ENCODE measurements at places on chromosomes 12 and 14.
A peak's percentile ranks its signal among the peaks of the same experiment; 100 is the strongest.

DNA sequence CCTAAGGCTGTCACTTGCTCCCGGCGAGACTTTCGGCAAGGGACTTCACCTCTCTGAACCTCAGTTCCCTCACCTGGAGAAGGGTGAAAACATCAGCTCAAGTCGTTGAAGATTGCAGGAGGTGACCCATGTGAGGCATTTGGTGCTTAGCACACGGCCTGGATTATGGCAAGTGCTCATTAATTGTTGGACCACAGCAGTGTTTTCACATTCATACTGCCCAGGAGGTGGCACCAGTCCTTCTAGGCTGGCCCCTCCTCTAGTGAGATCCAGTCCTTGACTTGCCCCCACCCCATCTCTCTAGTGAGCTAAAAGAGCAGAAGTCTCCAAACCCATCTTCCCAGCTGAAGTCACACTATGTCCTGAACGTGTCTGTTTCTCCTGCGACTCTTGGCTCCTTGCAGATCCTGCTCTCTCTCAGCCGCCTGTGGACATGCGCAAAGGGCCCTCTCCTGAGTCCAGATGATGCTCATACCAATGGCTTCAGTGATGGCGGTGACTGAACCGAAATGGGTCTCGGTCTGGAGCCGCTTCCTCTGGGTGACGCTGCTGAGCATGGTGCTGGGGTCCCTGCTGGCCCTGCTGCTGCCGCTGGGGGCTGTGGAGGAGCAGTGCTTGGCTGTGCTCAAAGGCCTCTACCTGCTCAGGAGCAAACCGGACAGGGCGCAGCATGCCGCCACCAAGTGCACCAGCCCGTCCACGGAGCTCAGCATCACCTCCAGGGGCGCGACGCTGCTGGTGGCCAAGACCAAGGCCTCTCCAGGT, 1.6 kb downstream of the FICD start:
- no peak for DNase-seq

DNA sequence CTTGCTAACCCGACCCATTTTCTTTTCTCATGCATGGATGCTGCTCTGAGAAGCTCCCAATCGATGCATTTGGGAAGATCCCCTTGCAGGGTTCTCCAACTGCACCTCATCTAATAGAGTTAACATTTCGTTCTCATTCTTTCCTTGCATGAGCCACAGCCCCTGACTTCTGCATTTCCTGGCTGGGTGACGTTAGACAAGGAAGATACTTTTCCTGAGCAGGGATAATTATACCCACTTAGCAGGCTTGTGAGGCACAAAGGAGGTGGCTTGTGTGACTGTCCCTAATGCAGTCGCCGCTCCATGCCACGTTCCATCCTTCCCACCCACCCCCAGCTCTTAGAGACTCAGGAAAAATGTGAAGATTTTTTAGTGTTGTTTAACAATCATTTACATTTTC, 195.1 kb downstream of the CHST11 start:
- DNase-seq: no peak

- DNase-seq: no peak
These were observed 4.9 kb downstream of the VSX2 start for GRCh38 chr14:74244115-74244514.

DNA sequence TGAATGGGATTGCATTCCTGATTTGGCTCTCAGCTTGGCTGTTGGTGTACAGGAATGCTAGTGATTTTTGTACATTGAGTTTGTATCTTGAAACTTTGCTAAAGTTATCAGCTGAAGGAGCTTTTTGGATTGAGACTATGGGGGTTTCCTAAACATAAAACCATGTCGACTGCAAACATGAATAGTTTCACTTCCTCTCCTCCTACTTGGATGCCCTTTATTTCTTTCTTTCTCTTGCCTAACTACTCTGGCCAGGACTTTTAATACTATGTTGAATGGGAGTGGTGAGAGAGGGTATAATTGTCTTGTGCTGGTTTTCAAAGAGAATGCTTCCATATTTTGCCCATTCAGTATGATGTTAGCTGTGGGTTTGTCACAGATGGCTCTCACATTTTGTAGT, 141.5 kb downstream of the CEP83 start:
- no peak for DNase-seq

DNA sequence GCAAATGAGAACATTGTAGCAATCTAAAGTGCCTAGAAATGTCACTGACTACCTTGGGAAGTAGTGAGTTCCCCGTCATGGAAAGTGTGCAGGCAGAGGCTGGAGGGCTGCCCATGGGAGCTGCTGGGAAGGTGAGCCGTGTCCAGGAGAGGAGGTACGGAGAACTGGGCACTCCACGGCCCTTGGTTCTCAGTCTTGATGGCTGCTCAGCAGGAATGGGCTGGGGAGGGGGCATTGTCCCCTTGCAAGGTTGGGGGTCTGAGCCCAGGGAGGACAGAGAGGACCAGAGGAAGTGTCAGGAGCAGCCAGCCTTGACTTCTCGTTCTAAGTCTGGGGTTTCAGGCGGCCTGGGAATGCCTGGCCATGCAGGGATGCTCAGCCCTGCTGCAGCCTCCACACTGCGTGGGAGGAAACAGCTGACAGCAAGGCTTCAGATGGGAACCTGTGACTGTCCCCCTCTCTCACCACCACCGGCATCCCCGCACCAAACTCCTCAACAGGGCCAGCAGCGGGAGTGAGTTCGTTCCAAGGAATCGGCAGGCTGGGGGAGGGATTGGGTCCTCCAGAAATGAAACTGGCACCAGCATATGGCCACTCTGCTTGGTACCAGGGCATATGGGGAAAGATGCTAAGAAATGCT, 140.2 kb downstream of the BCL11B start:
- no peak for DNase-seq

DNA sequence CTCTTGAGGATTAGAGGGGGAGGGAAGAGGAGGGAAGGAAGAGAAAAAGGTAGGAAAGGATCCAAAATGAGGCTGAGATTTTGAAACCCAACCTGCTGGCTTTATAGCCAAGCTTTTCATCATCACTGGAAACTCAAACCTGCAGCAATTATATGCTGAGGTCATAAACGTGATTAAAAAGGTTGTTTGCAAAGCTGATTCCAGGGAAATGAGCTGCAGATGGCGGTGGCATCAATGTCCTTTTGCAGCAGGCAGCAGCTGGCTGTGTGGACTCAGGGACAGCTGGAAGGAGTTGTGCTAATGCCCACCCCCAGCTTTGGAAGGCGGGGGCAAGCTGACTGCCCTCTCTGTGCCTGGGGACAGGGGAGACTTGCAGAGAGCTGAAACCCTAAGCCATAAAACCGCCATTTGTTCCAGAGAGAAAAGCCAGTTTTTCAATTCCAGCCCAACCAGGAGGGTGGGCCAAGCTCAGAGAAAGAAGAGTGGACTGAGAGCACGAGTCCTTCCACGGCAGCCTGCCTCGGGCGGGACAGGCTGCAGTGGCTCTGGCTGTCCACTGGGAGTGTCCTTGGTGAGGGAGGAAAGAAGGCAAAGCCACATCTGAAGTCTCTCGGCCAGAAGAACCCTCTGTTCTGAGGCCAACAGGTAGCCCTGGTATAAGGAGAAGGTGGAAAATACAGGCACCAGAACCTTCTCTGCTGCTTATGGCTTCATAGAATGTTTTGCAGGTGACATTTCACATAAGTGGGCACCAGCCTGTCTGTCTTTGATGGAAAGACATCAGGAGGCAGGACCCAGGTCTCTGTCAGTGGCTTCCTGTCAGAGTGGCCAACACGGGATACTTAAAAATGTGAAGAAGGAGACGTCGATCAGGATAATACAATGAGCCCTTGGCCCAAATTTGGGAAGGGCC, 90.7 kb downstream of the SINHCAF start:
- DNase-seq: no peak

DNA sequence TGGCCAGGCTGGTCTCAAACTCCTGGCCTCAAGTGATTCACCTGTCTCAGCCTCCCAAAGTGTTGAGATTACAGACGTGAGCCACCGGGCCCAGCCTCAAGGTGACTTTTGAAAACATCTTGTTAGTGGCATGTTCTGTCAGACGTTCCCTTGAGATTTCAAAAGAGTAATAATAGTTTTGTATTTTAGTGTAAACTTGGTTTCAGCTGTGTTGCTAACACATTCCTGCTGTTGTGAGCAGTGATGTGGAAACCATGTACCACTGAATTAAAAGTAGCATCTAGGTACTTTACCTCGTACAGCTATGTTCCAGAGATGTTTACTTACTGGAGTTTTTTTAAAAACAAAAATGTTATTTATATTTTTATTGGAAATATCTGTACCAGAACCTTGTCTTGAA, 111.3 kb downstream of the AEBP2 start:
- DNase-seq: no peak

- no peak for DNase-seq
These were observed 42.4 kb downstream of the FAM186A start for GRCh38 chr12:50353869-50354593.

GRCh38 chr12:27333403-27334009, 870 bp downstream of the BMAL2 start:
- DNase-seq: peak; percentile 34

DNA sequence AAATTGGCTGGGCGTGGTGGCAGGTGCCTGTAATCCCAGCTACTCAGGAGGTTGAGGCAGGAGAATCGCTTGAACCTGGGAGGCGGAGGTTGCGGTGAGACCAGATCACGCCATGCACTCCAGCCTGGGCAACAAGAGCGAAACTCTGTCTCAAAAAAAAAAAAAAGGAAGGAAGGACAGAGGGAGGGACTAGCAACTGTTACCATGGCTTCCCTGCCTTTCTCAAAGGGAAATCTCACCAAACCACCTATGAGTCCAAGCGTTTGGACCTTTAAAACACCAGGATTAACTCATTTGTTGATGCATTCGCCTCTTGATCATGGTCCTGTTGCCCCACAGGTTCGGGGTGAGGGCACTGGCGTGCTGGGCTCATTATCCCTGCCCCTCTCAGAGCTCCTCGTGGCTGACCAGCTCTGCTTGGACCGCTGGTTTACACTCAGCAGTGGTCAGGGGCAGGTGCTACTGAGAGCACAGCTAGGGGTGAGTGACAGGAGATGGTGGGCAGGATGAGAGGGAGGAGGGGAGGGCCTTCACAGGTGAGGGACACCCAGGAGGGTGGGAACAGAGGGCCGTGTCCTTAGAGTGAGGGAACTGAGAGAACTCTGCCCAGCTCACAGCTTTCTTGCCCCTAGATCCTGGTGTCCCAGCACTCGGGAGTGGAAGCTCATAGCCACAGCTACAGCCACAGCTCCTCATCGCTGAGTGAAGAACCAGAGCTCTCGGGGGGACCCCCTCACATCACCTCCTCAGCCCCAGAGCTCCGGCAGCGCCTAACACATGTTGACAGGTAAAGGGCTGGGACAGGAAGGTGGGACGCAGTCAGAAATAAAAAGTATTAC, 10.2 kb upstream of the MYL6B start:
- DNase-seq: no peak

DNA sequence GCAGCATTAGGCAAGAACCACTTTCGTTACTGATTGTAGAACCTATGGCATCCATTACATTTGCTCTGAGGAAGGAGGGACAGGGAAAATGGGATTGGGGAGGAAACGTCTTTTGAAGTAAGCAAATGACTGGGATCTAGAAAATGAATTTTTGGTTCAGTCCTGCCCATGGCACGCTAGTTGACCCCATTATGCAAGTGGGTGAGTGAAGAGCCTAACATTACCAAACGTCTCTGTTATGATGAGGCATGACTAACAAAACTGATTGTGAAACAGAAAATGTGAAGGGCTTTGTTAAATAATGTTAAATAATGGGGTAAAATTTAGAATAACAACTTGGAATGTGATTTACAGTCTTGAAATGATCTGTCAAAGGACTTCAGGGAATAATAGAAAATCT, 38.9 kb downstream of the CPSF2 start:
- no peak for DNase-seq

- no peak for DNase-seq
These were observed 1205.3 kb downstream of the GALC start for GRCh38 chr14:86787717-86788116.

GRCh38 chr12:97639702-97640101, 177.1 kb downstream of the RMST start:
- DNase-seq: no peak

GRCh38 chr14:20435582-20436362, at the start of gene KLHL33:
Gene KLHL33 (minus strand): TSS chr14:20436166. CDS start chr14:20435811, 355 bp downstream.
- DNase-seq: no peak

GRCh38 chr14:36973806-36974442, 198.5 kb downstream of the SLC25A21 start:
- DNase-seq: no peak

GRCh38 chr14:72553656-72554055, 340.2 kb downstream of the DPF3 start:
- no peak for DNase-seq

DNA sequence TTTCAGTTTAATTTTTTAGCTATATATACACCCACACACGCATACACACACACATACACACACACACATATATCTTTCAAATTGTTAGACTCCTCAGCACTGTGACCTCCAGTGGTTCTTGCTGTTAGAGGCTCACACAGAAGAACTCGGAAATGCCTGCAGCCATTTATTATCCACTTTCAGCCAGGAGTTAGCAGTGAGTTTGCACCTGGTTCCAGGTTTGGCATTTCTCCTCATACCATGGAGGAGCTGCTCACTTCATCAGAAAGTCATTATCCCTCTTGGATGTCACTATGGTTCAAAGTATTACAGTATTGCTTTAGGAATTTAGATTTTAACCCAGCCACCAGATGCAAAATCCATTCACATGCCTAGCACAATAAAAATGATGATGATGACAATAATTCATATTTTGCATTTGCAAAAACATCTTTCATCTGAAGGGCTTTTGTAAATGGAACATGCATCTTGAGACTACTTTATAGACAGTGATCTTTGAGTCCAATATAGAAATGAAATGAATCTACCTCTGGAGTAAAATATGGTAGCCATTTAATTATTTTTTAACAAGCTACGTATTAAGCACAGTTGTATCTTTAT, 42.3 kb downstream of the NPAS3 start:
- no peak for DNase-seq

DNA sequence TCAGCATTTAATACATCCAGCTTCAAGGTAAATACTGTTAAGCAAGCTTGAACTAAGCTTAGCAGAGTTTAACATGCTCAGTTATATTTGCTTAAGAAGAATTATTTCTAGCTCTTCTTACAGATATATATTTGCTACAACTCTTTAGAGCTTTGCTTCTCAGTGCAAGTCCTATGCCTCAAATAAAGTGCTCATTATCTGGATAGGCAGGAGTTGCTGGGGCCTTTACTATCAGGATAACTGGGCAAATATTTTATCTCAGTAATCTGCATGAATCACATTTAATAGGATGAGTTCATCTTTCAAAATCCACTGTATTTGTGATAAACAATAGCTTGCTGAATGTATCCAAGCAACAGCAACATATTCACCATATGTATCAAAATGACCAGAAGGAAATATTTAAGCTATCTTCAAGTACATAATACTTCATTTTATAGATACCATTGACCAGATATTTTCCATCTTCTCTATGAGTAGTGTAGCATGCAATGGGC, 187.6 kb downstream of the NOVA1 start:
- no peak for DNase-seq

DNA sequence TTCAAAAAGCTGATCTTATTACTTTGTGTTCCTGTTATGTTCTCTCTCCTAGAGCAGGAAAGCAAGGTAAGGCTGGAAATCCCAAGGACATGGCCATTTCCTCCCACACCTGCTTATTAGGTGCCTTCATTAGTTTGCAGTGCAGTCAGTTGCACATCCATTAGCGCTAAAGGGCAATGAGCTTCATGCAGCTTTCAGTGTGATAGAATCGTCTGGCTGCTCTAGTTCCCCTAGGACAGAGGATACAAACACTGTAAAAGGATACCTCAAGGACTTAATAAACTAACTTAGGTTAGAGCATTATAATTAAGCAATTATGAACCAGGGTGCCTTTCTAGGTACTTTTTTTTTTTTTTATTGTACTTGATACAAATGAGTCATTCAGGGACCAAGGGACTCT, 21.1 kb downstream of the TMEM117 start:
- no peak for DNase-seq

GRCh38 chr12:2682296-2683251, 112.2 kb upstream of the FKBP4 start:
- DNase-seq: no peak

GRCh38 chr14:104359969-104360442, 219.6 kb upstream of the C14orf180 start:
- no peak for DNase-seq

Data from GM12892 (cell line).